Amygdala (tissue), 56 donors: ENCODE measurements at places on chromosomes 4 and X.

DNA sequence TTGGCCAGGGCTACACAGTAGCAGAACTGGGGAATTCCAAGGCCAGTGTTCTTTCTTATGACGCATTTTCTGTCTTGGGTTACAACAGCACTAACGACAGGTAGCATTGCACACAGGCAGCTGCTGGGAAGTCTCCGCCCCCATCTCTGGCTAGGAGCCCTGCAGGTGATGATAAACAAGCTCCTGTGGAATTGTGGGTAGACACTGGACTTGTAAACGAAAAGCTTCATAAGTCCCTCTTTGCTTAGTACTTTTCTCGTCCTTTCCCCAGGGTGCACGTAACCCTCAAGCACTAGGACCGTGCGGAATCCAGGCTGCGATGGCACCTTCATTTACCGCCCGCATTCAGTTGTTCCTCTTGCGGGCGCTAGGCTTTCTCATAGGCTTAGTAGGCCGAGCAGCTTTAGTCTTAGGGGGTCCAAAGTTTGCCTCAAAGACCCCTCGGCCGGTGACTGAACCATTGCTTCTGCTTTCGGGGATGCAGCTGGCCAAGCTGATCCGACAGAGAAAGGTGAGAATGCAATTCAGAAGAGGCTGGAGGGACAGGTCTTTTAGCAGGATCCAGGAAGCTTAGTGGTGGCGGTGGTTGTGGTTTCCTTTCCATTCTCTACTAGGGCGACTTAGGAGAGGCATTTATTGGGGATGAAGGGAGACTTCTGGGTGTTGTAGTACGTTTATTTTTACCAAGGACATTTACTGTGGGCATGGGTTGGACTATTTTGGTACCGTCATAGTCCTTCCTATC lies at the start of gene FAAH2:
TSS of gene FAAH2 (plus strand) at position 200 of the 745 bp plus-strand sequence. CDS start at position 320, 120 bp downstream.
- no peak for DNase-seq

GRCh38 chrX:78923198-78924015 lies 21.8 kb upstream of the P2RY10 start:
- DNase-seq: no peak

DNA sequence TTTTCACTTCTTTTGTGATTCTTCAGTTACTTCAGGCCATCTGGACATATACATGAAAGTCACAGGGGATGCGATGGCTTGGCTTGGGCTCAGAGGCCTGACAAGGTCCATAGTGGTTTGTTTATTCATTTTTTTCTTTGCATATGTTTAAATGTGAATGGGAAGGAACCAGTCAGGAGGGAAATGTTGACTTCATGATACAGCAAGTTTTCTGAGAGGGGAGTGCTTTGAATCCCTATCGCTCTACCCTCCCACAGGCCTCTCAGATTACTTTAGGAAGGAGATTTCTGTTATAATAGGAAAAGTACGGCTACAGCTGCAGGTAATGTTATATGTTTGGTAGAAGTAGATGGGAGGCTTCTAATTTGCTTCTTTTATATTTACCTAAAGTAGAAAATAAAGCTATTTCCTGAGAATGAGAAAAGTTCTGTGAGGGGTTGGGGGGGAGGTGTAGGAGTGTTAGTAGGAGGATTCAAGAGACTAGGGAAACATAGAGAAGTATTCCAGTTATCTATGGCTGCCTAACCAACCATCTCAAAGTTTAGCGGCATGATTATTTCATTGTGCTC lies 322.9 kb downstream of the RAPGEF2 start:
- no peak for DNase-seq

DNA sequence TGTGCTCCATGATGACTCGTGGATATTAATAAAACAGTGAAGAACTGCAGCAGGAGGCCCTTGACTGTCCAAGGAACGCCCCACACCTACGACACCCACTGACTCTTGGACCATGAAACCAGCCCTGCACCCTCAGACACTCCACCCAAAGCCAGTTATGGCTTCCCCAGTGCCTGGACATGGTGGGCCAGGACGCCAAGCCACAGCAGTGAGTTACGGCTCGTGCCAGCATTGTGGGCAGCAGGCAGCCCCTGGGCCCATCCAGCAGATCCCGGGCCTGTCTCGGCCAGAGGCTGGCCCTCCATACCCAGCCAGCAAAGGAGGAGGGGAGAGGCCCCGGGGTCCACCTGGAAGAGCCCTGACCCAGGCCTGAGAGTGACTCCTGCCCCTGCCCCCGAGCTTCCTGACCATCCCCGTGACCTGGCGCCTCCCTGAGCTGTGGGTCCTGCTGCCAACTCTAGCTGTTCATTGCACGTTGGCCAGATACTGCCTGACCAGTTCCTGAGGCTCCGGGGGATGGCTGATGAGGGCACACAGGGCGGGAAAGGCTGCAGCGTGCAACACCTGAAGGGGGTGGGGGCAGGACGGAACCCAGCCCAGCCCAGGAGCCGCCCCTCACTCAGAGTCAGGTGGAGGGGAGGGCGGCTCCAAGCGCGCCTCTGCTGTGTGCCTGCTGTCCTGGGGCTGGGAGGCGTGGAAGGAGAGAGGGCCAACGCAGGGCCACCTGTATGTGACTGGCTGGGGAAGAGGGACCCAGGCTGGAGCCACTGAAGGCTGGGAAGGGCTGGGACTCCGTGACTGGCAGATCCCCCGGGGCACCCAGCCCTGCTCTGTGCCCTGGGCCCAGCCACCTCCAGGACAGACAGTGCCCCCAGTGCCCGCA lies 739 bp downstream of the SLC49A3 start:
- DNase-seq: no peak

- peak; percentile 17 for DNase-seq
Observed at GRCh38 chr4:89708903-89709421, 128.0 kb downstream of the SNCA start.

- no peak for DNase-seq
Observed at GRCh38 chrX:43564953-43565352, 91.1 kb upstream of the MAOA start.

DNA sequence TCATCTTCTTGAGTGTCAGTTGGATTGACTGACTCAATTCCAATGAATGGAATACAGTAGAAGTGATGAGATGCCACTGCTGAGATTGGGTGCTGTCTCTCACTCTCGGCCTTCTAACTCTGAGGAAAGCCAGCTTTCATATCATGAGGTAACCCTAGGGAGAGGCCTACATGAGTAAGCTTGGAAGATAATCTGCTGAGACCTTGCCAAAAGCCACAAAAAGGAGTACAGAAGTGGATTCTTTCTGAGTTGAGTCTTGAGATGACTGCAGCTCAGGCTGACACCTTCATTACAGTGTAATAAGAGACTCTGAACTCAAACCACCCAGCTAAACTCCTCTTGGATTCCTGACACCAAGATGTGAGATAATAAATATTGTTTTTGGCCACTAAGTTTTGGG lies 537.4 kb upstream of the MAGEB18 start:
- no peak for DNase-seq

DNA sequence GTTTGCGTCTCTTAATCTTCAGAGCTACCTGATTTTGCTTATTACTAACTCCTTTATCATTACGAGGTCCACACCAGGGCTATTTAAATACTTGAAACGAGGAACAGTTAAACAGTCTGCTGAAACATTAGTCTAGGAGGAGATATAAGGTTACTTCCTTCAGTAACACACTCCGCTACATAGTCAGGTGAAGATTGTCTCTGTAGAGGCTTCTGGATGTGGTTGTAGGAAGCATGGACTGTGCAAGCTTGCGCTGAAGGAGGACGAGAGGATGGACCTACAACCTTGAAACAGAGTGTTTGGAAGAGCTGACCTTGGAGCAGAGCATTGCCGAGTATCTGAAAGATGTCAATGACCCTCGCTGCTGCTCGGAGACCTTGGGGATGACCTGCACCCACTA lies at the start of gene CLRN2:
TSS of gene CLRN2 (plus strand) at position 301 of the 400 bp plus-strand sequence. CDS start 102 bp downstream, outside the sequence.
- no peak for DNase-seq

- no peak for DNase-seq
Observed at GRCh38 chr4:13427599-13428325, 56.4 kb downstream of the RAB28 start.

GRCh38 chr4:151658959-151659600 lies 101.7 kb downstream of the GATB start:
- DNase-seq: no peak

GRCh38 chrX:106203315-106203714 lies 35.2 kb downstream of the PWWP3B start:
- no peak for DNase-seq

- DNase-seq: no peak
Observed at GRCh38 chr4:23717528-23718248, 172.2 kb downstream of the PPARGC1A start.
